ENCODE measurements at places on chromosomes 3 and 15.

- DNase-seq, result no peak
Measured at GRCh38 chr15:93985925-93986324, 245.4 kb upstream of the MCTP2 start.

DNA sequence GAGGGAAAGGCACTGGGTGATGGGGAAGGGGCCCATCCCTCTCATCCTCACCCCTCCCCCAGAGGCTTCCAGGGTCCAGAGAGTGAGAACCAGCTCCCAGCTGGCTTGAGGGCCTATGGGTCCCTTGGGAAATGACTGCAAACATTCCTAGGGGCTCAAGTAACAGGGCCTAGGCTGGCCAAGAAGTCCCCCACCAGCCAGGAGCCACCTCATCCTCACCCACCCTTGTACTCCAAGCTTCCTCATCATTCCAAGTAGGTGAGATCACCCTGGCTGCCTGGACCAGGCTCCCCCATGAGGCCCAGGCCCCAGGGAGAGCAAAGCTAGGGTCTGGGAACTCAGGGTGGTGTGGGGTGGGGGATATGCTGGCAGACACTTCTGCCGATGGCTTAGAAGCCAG is 14.8 kb downstream of the LOXL1 start:
- no peak for DNase-seq

DNA sequence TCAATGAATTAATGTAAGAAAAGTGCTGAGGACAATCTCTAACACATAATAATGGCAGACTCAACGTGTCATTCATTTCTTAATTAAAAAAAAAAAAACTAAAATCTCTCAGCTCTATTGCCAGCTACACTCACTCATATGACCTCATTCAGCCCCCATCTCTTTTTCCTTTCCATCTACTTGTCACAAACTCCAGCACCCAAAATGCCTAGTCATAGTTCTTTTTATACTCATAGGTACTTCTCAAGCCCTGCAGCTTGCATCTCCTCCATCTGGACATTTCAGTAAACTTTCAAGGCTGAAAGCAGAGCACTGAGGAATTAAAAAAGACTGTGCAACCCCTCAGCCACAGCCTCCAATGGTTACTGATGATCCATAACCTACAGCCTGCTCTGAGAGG is 109.8 kb downstream of the PLCH1 start:
- no peak for DNase-seq

- no peak for DNase-seq
Measured at GRCh38 chr3:5185093-5185673, 2.3 kb upstream of the EDEM1 start.

GRCh38 chr15:26773067-26773877 is 406 bp upstream of the GABRB3 start:
- DNase-seq, result no peak

DNA sequence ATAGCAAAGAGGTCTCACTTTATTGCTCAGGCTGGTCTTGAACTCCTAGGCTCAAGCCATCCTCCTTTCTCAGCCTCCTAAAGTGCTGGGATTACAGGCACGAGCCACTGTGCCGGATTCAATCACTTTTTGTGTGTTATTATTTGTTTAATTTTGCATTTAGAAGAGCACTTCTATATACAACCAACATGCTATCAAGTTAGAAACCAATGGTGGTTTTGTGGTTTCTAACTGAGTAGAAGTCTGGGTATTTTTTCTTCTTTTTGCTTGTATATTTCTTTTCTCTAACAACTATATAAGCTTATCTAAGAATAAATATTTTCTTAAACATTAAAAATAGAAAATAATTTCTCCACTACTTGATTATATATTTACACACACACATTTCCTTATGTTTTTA is 86.7 kb downstream of the PEAK1 start:
- DNase-seq, result no peak

GRCh38 chr15:89361451-89362202 is 27.0 kb upstream of the POLG start:
- peak; percentile 73 for DNase-seq

DNA sequence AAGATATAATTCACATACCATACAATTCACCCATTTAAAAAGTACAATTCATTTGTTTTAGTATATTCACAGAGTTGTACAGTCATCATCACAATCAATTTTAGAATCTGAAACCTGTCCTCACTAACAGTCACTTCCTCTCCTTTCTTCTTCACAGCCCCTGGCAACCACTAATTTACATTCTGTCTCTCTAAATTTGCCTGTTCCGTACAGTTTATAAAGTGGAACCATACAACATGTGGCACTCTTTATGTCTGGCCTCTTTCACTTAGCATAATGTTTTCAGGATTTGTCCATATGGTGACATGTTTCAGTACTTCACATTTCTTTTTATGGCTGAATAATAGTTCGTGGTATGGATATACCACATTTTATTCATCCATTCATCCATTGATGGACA is 22.7 kb downstream of the ERICH6 start:
- DNase-seq, result no peak

DNA sequence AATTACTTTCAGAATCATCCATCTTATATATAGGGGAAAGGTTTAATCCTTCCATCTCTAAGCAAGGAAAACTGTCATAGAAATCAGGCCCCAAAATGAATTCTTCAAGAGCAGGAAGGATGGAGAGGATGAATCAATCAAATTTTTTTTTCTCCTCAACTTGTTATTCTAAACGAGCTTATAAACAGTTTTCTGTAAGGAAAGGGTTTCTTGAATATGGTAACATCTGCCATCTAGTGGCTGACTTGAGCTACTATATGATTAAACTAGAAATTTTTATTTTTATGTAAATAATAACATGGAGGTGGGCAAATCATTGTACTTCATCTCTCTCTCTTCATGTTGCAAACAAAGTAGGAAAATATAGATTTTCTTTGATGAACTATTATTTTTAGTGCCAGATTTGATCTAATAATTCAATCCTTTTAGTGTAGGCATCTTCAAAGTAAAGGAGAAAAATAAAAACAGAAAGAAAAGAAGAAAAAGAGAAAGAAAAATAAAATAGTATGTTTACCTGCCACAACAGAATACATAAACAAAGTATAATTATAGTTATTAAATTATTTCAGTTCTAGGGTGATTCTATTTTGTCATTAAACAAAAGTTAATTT is 146.6 kb downstream of the SERPINI1 start:
- no peak for DNase-seq

- peak; percentile 72 for DNase-seq
Measured at GRCh38 chr3:157128771-157129681, 30.9 kb downstream of the CCNL1 start.

GRCh38 chr3:114440700-114441099 is 146.9 kb downstream of the TIGIT start:
- no peak for DNase-seq

GRCh38 chr3:187880441-187880840 is 135.2 kb upstream of the BCL6 start:
- no peak for DNase-seq

GRCh38 chr3:170391108-170391507 is 27.6 kb upstream of the CLDN11 start:
- DNase-seq, result no peak

DNA sequence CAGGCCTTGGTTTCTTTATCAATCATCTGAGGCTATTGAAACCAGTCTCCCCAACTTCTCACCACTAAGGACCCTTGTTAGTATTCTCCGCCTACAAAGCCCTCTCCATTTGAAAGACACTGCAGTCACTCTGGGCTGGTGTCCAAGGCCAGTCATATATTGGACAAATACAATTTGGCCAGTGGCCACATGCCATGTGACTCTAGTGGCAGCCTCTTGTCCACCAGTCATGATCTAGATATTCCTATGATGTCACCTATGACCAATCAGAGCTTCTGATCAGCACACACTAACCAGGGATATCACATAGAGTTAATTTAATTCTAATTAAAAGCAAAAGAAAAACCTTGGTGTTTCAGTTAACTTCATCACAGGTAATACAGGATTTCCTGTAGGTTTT is 68.2 kb downstream of the RAB11A start:
- no peak for DNase-seq

DNA sequence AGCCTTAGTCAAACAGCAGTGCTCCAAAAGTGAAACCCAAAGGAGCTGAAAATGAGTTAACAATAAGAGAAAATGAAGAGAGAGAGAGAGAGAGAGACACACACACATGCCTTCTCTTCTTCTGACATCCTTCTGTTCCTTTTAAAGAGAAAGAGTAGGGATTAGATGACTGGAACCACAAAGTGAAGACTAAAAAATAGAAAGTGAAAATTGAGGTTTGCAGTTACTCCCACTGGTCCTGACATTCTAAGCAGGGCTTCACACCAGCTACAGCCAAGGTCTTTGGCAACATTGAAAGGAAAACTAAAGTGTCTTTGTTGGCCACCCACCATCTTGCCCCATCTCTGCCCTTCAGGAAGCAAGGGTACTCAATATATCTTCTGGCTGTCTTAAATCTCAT is 59.2 kb downstream of the USP50 start:
- DNase-seq, result peak; percentile 20

GRCh38 chr3:55405436-55405835 is 81.7 kb downstream of the WNT5A start:
- DNase-seq, result peak; percentile 16

DNA sequence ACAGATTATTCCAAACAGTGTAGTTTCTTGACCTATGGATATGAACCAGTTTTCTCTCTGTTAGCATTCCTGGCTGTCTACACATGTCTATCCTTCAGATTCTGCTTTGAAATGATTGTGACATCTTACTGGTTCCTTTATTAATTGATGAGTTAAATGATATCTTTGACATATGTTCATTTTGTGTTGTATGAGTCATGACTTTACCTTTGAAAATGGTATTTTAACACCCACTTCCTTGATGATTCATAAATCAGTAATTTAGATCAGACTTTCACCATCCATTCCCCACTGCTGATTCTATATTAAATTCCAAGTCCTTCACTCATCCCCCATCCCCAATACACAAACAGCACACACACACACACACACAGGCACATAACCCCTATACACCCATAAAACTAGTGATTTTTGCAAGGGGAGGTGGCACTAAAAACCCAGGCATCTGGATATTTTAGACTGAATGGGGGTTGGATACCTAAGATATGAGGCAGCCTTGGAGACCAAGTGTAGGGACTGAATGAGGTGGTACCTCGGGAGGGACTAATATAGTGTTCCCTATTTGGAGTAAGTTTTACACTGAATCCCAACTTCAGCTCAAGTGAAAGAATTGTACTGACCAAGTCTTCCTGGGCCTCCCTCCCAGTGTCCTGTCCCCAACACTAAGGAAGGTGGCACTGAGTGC is 9.7 kb downstream of the CCK start:
- no peak for DNase-seq

GRCh38 chr3:120498556-120499346 is 48.0 kb upstream of the FSTL1 start:
- no peak for DNase-seq

GRCh38 chr15:38768970-38769369 is 204.4 kb upstream of the RASGRP1 start:
- DNase-seq, result no peak

GRCh38 chr3:32871273-32871672 is 53.5 kb downstream of the TRIM71 start:
- no peak for DNase-seq

DNA sequence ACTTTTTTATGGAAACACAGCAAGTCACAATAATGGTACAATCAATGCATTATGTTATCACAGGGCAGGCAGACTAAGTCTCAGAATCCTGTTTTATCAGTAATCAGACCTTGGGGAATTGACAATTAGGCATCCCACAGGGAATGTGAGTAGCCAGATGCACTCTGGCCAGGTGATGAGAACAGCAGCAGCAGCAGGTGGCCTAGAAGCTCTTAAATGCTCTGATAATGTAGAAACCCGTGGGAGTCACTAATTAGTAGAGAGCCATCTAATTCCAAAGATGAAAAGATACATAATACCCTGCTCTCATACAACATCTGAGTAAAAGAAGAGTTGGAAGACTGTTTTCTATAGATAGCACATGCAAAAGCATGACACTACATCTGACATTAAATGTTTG is 12.6 kb downstream of the CEP152 start:
- DNase-seq, result no peak

DNA sequence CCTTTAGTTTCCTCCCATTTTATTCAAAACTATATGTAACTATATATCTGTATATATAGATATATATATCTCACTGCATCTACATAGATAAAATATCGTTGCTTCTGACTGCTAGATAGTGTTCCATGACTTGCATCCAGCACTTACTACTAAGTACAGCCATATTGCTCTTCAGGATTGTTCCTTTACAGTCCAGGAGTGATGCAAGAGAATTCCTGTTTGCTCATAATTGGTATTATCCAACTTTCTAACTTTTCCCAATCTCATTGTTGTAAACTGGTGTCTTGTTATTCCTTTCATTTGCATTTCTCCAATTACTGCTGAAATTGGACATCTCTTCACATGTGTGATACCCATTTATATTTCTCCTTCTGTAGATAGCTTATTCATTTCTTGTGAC is 99.8 kb upstream of the STRIT1 start:
- no peak for DNase-seq

GRCh38 chr3:13010780-13011572 is 62.3 kb downstream of the IQSEC1 start:
- DNase-seq, result no peak

- no peak for DNase-seq
Measured at GRCh38 chr3:4547799-4548198, 54.7 kb downstream of the ITPR1 start.

DNA sequence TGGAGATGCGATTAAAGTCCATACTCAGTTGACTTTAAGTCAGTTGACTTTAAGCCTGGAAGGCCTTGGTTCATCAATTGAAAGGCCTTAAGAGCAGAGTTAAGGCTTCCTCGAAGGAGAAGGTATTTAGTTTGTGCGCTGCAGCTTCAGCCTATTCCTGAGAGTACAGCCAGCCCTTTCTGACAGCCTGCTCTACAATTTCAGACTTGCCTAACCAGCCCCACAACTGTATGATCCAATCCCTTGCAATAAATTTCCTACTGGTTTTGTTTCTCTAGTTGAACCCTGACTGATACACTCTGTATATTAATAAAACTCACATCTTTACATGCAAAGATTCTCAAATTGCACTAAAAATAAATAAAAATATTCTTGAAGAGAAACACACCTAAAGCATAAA is 66.1 kb upstream of the RORA start:
- DNase-seq, result no peak
